Islet precursor cell (in vitro differentiated cells): ENCODE measurements at places on chromosomes 1 and 21.

DNA sequence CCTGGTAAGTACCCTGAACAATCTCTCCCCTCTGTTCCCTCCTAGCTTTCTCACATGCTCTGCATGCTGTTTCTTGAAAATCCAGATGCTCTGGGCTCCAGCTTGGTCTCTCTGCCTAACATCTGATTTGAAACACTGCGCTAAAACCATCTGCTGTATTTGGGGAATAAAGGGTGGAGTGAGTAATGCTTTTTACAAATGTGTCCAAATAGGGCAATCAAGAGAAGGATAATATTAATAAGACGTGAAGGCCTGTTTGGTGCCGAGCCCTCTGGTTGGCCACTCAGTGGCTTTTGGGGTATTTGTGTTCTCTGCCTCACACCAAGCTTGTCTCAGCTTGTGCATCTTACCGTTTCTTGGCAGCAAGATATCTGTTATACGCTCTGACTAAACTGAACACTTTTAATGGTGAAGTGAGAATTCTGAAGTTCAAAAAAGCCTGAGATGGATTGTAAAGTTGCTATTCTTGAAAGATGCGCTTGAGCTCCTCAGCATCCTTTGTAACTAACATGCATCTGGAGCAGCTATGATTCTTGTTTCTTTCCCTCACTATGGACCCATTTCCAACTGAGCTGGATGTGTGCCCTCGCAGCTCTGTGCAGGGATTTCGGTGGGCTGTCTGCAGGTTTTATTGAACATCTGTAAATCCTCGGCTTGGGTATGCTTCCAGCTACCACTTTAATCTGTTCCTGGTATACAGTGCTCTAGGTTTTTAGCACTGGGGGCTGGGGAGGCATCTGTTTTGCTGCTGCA lies 269.4 kb downstream of the RWDD3 start:
- DNase-seq = no peak

- DNase-seq = no peak
These were observed 5.1 kb upstream of the CDC42BPA start for GRCh38 chr1:227323171-227323966.

GRCh38 chr1:172720339-172720738 lies 61.4 kb downstream of the FASLG start:
- DNase-seq = peak; percentile 72

- DNase-seq = peak; percentile 19
These were observed 59.7 kb upstream of the CLDN14 start for GRCh38 chr21:36539434-36540150.

DNA sequence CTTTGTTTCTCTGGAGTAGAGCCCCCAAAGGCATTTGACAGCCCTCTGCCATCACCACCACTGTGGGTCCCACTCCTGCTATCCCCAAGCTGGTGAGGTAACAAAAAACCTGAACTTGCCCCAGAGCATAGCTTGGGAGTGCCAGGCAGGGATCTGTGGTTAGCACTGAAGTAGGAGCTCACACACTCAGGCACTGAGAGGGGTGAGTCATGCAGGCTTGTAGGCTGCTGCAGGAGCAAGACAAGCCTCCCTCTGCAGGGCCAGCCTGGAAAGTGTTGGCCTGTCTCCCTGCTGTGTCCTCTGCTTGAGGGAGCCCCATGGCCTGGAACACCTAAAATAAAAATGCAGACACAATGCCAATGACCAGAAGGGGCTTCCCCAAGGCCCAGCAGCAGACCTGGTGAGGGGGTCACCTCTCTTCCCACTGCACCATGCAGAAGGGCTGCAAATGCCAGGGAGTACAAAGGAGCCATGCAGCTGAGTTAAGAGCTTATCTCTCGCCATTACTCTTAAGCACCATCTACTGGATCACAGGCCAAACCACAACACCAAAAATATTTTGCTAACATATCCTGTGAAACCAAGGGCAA lies 108.9 kb upstream of the POGK start:
- peak; percentile 71 for DNase-seq

GRCh38 chr1:11456965-11457364 lies 22.0 kb upstream of the DISP3 start:
- DNase-seq = no peak

GRCh38 chr1:89512996-89513720 lies 11.5 kb upstream of the LRRC8B start:
- DNase-seq = no peak

DNA sequence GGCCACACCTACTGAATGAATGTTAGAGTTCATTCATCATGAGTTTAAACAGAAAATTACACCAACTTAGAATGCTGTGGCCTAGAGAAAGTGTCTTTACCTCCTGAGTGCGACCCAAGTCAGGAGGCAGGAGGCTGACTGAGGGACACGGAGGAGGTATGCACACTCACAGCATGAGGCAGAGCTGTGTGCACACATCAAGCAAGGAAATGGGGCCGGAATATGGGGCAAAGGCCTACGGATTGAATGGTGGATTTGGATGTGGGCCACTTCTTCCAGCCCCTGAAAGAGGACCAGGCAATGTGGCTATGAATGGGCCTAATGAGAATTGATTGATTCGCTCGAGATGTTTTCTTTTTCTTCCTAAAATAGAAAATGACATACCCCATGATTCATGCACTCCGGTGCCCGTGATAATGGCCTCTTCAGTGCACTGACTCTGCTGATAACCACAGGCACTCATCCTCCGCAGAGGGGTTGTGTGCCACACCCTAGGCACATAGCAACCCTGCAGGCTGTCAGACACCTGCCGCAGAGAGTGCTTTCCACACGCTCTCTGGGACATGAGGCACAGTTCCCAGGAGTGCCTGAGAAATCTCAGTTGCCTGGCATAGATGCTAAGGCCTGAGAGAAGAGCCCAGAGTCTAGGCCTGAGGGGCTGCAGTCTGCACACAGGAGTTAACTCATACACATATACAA lies 155.5 kb downstream of the GLUL start:
- DNase-seq = no peak

GRCh38 chr1:73998348-73998959 lies 199.5 kb downstream of the LRRIQ3 start:
- no peak for DNase-seq

- peak; percentile 69 for DNase-seq
These were observed 237.7 kb upstream of the C1orf174 start for GRCh38 chr1:4137621-4138415.

- DNase-seq = no peak
These were observed 407.9 kb downstream of the VAV3 start for GRCh38 chr1:107557095-107557494.

DNA sequence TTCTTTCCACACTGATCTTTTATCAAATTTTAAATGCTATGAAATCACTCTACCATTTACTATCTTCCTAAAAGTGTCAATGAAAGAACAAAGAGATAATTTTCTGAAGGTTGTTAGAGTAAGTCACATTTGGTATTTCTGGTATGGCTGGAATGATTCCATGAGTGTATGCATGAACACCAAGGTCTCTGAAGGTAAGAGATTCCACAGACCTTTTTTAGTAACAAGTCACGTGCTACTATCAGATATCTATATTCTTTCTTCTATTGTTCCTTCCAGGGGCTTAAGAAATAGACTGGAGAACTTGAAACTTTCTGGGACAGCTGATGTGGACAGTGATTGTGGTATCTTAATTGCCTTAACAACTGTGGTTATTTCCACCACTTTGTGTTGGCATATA lies 265.0 kb downstream of the SDCCAG8 start:
- DNase-seq = no peak

DNA sequence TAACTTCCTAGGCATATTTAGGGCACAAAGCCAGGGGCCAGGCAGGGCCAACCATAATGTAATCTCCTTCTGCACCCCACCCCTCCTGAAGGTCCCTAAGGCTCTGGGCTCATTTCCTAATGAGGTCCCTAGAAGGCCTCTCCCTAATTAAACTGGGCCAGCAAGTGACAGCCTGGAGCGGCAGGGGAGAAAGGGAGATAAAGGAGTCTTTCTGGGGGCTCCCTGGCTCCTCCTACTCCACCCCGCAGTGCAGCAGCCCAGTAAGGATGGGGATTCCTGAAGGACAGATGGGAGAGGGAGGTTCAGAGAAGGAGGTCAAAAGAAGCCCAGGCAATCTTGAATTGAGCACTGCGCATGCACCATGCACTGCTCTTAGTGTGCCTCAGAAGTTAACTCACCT lies 12.8 kb downstream of the LRP8 start:
- DNase-seq = no peak

GRCh38 chr1:9169601-9170137 lies 40.8 kb upstream of the GPR157 start:
- no peak for DNase-seq

DNA sequence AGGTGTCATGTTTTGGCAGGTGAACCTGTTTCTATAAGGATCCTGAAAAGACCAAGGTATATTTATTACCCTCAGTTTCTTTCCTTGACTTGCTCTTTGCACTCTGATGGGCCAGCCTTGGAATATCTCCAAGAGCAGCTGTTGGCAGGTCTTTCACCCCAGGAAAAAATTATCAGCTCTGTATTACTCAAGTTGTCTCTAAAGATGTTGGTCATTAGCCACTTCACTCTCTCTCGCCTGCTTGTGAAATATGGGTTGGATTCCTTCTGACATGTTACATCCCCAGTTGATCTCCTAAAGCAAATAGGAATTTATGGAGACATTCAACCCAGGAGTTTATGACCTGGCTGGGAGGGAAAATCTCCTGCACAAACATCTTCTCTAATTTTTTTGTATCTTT lies 85.9 kb downstream of the KCNJ15 start:
- DNase-seq = no peak

DNA sequence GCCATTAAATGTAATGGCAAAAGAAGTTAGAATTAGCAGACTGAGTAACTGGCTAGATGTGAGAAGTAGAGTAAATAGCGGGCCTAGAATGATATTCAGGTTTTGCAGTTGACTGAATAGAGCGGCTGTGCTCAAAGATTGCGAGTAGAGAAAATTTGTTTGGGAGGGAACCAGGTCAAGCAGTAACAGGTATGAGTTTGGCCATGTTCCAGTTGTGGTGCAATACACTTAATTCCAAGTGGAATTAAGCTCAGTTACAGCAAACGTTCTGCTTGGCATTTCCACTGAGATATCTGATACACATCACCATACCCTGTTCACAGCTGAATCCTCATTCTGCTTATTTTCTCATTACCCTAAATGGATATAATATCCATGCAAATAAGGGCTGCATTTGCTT lies 1382.9 kb downstream of the MRPL39 start:
- DNase-seq = no peak

DNA sequence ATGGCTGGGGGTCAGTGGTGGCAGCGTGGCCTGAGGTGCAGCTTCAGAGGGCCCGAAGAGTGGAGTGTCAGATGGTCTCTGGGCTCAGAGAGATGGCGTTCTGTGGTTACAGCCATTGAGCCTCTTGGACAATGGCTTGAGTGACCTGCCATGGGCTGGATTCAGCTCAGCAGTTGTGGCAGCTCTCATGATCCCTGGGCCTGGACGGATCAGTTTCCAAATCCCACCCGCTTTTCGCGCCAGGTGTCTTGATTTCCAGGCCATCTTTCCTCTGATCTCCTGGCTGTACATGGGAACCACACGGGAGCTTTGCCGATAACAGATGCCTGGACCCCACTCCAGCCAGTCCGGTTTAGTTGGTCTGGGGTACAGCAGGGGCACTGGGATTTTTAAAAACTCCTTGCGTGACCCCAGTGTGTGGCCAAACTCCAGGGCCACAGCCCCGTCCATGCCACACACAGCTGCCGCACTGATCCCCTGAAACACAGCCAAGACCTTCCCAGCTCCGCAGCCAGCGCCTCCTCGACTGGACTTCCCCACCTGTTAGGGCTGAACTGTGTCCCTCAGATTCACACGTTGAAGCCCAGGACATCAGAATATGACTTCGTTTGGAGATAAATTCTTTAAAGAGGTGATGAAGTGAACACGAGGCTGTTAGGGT lies 67.9 kb downstream of the ATP5PO start:
- DNase-seq = no peak

DNA sequence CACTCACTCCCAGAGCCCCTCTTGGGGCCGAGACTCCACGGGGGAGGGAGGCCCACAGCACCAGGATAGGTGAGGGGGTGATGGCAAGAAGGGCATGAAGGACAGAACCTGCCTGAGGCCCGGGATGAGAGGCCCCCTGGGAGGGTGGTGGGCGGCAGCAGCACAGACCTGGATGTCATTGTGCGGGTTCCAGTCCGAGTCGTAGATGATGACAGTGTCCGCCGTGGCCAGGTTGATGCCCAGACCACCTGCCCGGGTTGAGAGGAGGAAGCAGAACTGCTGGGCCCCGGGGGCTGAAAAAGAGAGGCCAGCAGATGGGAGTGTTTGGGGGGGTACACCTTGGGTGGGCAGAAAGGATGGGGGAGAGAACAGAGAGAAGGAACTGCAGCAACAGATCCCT lies 50.1 kb downstream of the CHD5 start:
- DNase-seq = no peak

- no peak for DNase-seq
These were observed 51.0 kb upstream of the POU2F1 start for GRCh38 chr1:167169642-167170041.

DNA sequence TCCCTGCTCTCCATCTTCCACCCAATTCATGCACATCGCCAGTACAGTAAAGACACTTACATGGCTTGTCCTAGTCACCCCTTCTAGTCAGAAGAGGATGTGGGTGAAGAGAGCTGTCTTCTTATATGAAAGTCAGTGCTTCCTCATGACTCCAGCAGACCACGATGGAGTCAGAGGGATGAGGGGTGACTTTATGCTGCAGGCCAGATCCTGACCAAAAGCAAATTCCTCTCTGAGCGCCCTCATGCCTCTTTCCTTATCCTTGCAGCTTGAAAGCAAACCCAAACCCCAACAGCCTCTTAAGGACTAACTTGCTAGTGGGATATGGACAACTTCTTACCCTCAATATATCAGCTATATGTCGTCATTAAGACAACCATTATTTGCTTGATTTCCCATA lies 348.2 kb upstream of the DUSP10 start:
- DNase-seq = peak; percentile 47

DNA sequence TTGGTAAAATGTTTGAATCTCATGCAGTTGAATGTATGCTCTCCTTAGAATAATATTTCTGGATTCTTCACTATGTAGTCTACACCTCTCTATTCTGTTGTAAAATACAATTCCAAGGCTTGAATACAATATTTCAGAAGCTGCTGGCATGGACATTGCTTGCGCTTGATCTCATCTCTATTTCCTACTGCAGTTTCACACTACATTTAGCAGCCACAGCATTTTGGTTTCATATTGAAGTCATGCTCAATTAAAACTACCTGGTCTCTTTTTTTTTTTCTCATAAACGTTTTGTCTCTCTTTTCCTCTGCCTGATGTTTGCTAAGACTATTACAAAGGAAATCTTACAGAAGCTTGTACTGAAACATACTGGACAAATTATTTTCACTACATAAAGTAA lies 631.0 kb upstream of the TMPRSS15 start:
- DNase-seq = no peak

- DNase-seq = no peak
These were observed 36.6 kb downstream of the CDC42 start for GRCh38 chr1:22089134-22089571.

- no peak for DNase-seq
These were observed 43.2 kb downstream of the DSTYK start for GRCh38 chr1:205168291-205168690.
